Psoas muscle (tissue), 8 donors: ENCODE measurements at places on chromosomes 4 and X. TPM values are rescaled to one million over a fixed set of nuclear protein-coding genes. Genes with fewer than 3 reads are reported as not detected.

Gene AR
- 7.3 TPM for total RNA-seq

Gene SPATA18
- 2.5 TPM for total RNA-seq

GRCh38 chr4:154485127-154485773 is 6.3 kb downstream of the DCHS2 start:
- DNase-seq: no peak

DNA sequence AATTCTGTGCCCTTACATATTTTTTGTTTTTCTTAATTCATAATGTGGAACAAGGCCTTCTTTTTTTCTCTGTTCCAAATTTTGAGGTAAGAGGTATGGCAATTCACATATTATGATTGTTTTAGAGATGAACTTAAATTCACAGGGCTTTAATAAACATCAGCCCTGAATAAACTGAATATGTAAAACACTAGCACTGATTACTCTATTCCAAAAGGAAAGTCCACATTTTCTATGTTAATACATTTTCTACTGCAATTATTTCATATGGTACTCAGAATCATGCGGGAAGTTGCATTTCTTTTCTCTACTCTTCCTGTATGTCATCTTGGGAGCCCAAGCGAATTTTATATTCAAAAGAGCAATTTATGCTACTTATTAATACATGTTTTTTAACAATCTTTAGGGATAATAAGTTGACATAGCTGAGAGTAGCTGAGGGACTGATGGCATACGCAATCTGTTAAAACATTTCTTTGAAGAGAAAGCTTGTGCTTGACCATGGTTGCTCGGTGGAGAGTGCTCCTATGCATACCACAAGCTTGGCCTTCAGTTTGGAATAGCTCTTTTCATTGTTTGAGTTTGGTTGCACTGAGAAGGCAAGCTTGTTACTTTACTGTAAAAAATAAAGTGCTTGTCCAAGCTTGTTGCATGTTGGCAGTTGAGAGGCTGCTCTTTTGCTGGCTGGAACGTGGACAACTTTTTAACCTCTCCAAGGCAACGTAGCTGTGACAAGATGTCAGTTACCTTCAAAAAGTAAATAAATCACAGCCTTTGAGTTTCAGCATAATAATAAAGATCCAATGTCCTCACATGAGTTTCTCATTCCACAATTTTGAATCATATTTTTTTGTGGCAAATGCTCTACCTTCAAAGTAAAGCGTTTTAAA is 196.3 kb upstream of the SPRY1 start:
- DNase-seq: no peak

DNA sequence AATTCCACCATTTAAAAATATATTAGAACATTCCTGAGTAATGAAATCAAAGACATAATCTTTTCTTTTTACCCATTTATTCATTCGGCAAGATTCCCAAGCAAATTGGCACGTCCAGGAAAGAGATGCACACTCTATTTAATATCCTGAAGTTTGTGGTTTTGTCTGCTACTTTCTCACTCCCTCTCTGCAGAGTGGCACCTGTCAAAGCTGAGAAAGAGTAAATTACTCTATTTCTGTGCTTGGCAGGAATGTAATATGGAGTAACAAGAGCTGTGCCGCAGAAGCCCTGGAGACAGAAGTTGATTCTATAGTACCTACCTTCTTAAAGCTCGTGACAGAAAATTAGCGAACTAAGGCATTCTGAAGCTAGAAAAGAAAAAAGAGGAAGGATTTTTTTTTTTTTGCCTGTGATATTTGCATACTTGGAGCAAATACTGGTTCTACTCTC is 5.5 kb downstream of the GSTCD start:
- DNase-seq: no peak

GRCh38 chr4:100246697-100247096 is 56.4 kb upstream of the DDIT4L start:
- DNase-seq: peak; percentile 56
